Stimulated activated CD8-positive, alpha-beta memory T cell treated with anti-CD3 and anti-CD28 coated beads, Interleukin-4, amount 100 ng/mL, for 1 hour (primary cell): ENCODE measurements at places on chromosomes 4 and X.

DNA sequence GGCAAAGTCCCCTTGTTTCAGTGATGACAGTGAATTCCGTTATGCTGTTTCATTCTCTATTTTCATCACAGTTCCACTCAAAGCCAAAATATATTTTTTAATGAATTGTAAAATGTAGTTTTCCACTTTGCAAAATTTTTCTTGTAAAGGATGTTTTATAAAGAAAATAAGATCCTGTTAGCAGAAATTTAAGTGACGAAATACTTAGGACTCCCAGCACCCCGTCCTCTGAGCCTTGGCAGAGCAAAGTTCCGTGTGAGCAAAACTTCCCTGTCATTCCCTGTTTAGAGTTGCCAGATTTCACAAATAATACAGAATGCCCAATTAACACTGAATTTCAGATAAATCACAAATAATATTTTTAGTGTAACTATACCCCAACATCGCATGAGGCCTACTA lies 81.0 kb upstream of the RBPJ start:
- DNase-seq, result no peak

DNA sequence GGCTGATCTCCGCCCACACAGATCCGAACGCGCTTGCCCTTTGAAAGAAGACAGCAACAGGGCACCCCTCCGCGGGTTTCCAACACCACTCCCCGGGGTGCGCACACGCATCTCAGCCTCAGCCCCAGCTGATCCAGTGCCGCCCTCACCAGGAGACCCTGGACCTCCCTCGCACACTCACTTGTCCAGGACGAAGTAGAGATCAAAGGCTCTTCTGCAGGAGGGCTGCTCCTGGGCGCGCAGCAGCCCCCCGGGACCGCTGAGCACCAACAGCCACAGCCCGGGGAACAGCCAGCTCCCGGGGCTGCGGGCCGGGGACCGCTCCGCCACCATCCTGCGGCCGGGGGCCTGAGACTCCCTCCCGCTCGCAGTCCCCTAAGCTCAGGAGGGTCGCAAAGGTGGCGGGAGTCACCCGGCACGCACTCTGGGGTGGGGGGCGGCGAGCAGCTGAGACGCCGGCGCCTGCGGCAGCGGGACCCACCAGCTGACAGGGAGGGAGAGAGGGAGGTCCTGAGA lies 743 bp downstream of the ANTXR2 start:
- no peak for DNase-seq

- no peak for DNase-seq
Measured at GRCh38 chr4:19262467-19262866, 989.2 kb upstream of the SLIT2 start.

- DNase-seq, result no peak
Measured at GRCh38 chr4:170278460-170278859, 188.7 kb upstream of the AADAT start.
